Neural crest cell (in vitro differentiated cells): ENCODE measurements at places on chromosomes 13 and 19. TPM values are rescaled to one million over a fixed set of nuclear protein-coding genes. Genes with fewer than 3 reads are reported as not detected.

PEAK3 gene
- not detected in 2 replicates for total RNA-seq

DNA sequence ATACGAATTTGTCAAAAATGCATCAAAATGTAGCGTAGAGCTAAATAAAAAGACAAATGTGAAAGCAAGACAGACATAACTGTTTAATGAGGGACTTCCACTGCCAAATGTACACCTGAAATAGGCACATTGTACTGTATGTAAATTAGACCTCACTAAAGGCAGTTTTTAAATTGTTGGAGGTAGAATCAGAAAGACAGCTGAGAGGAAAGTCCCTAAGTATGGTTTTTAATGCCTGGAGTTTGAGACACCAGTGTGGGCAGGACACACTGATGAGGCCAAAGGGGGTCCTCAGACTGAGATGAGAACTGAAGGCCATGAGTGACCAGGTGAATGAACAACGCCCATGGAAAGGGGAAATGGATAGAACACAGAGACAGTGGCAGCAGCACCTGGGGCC, 22.9 kb downstream of the MED26 start:
- no peak for DNase-seq

- DNase-seq, result peak; percentile 81
Observed at GRCh38 chr13:46551410-46552302, 1.3 kb upstream of the LRCH1 start.

TRMT1 gene
- total RNA-seq, result 57.1 and 58.2 TPM in 2 replicates

RFPL4AL1 gene
- total RNA-seq, result not detected in 2 replicates

ZNF486 gene
- 14.3 and 15.4 TPM in 2 replicates for total RNA-seq

SLC7A9 gene
- total RNA-seq, result 0.49 and 0.50 TPM in 2 replicates

PSG7 gene
- not detected in 2 replicates for total RNA-seq

LYPD3 gene
- 0.50 and 0.89 TPM in 2 replicates for total RNA-seq

DNA sequence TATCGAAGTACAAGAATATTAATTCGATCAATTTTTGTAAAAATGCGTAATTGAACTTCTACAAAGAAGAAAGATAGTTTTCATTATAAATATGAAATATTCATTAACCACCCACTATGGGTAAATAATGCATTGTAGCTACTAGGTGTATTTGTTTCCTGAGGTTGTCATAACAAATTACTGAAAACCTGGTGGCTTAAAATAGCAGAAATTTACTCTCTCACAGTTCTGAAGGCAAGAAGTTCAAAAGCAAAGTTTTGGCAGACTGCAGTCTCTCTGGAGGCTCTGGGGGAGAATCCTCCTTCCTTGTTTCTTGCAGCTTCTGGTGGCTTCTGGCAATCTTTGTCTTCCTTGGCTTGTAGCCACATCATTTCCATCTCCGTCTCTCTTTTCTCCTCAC, 99.2 kb upstream of the MIR17HG start:
- no peak for DNase-seq

ATP8B3 gene
- total RNA-seq, result 1.1 and 1.5 TPM in 2 replicates

GRCh38 chr13:77306458-77306857, 20.4 kb downstream of the MYCBP2 start:
- no peak for DNase-seq

DNA sequence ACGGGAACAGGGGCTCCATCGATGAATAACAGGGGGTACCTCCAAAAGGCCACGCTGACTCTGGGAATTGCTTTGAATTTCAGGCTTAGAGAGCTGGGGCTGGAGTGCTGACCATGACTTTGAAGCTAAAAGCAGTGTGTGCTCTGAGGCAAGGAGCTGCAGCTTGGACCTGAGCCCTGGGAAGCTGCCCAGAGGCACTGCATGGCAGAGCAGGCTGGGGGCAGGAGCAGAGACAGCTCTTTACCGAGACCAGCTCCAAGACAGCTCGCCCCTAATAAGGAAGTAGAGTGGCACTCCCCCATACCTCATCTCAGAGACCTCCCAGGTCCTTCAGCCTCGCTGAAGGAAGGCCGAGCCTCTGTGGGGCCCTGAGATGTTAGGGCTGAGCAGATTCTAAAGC, 200.2 kb downstream of the COL4A1 start:
- no peak for DNase-seq

DNA sequence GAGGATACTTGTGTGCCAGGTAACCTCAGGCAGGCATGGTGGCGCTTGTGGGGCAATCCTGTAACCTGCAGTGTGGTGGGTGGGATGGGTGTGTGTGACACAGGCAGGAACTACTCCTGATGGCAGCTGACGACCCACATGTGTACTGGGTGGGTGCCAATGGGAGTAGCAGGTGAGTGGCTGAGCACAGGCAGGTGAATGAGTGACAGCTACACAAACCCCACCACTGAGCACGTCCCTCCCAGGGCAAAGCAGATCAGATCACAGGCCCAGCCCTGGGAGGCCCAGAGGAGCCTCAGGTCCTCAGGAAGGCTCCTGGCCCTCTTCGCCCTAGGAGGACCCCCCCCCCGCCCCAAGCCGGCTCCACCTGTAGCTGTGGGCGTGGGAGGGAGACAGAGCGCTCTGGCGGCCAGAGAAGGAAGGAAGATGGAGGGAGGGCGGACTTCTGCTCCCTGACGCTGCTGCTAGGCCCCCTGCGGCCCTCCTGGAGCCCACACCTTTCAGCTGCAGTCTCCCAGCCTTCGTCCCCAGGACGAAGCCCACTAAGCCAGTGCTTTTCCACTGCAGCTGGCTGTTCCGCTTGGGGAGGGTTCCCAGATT, 1.3 kb upstream of the ZNF181 start:
- DNase-seq, result no peak

GAPDHS gene
- total RNA-seq, result not detected in 2 replicates

SYNGR4 gene
- not detected in 2 replicates for total RNA-seq
